Aorta (tissue), 5 donors: ENCODE measurements at places on chromosomes 7 and 10. TPM values are rescaled to one million over a fixed set of nuclear protein-coding genes. Genes with fewer than 3 reads are reported as not detected.
A peak's percentile ranks its signal among the peaks of the same experiment; 100 is the strongest.

GRCh38 chr10:20207653-20208052 lies 391.4 kb downstream of the PLXDC2 start:
- DNase-seq = no peak

DNA sequence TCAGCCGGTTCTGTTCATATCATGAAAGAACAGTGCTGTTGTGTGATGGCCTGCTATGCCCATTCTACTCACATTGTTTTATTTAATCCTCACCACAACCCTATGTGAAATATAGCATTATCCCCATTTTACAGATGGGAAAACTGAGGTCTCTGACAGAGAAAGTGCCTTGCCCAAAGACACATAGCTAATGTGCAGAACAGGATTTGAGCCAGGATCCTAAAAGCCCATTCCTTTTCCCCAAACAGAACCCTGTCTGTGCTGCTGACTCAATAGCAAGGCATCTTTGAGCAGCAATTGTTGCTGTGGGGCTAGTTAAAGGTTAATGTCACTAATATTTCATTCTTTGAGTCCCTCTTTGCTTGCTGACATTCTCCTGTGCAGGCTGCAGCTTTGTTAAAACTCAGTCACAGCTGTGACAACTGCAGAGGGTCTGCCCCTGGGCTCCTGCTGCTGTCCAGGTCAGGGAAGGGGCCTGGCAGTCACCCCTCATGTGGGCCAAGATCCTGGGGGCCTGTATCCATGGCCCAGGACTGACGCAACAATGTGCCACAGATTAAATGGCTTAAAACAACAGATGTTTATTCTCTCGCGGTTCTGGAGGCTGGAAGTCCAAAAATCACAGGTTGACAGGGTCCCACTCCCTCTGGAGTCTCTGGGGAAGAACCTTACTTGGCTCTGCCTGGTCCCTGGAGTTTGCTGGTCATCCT lies 40.4 kb downstream of the AFAP1L2 start:
- DNase-seq = no peak

PI4K2A gene
- 10.0 TPM for polyA plus RNA-seq

DNA sequence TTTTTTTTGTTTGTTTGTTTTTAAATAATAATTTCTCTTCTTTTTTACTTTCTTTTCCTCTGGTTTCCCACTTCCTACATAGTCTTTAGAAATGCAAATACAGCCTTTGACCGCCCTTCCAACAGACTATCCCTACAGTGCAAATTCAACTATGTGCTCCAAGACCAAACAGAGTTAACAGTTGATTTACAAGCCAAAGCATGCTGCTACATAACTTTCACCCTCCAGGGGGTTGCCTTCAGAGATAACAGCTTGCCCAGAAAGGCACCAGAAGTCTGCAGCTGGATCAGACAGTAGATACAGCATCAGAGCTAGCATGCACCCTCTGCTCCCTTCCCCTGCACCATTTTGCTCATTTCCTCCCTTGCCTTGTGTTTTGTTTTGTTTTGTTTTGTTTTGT lies 539.0 kb downstream of the ZWINT start:
- no peak for DNase-seq

- no peak for DNase-seq
Observed at GRCh38 chr7:70630440-70630817, 501.5 kb upstream of the GALNT17 start.

DNA sequence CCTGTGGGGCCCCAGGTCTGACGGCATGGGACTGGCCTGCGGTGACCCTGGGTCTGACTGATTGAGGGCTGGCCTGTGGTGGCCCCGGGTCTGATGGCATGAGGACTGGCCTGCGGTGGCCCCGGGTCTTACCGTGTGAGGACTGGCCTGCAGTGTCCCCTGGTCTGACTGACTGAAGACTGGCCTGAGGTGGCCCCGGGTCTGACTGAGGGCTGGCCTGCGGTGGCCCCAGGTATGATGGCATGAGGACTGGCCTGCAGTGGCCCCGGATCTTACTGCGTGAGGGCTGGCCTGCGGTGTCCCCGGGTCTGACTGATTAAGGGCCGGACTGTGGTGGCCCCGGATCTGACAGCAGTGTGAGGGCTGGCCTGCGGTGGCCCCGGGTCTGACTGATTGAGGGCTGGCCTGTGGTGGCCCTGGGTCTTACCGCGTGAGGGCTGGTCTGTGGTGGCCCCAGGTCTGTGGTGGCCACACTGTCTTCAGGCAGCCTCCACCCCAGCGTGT lies 10.9 kb downstream of the JAKMIP3 start:
- peak; percentile 70 for DNase-seq

- DNase-seq = no peak
Observed at GRCh38 chr7:157358041-157358752, 21.4 kb downstream of the DNAJB6 start.

GRCh38 chr10:129165076-129165720 lies 301.8 kb upstream of the MGMT start:
- no peak for DNase-seq

- DNase-seq = no peak
Observed at GRCh38 chr10:105044902-105045301, 403.8 kb downstream of the SORCS3 start.

GRCh38 chr7:143429770-143430698 lies 13.2 kb upstream of the TAS2R60 start:
- DNase-seq = no peak

KNDC1 gene
- polyA plus RNA-seq = 0.05 TPM

PRRT4 gene
- not detected for polyA plus RNA-seq

DNA sequence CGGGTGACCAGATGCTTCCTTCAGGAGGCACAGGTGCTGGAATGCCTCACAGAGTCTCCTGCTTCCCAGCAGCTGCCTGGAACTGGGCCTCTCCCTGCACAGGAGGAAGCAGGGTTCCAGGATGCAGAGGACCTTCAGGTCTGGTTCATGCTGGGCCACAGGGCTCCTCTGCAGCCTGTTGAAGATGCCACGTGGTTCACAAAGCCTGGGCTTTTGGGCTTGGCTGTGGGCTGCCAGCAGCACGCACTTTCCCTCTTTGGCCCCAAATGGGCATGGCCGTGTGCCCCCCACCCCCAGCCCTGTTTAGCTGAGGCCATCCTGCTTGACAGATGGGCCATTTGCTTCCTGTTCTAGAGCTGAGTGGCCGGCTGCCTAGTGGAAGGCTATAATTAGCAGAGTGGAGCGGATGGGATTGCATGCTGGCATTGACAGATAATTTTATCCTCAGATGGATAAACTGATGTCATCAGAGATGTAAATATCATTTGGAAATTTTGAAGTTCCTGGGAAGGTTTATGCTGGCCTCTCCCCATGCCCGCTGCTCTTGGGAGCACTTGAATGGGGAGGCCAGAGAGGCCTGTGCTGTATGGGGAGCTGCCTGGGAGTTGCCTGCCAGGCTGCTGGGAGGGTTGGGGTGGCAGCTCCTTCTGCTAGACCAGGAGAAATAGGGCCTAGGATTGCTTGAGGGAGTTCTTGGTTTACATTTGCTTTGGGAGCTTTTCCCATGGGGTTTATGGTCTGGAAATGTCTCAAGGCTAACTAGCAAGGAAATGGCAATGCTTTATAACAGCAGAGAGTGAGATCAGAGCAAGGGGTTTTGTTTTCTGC lies 28.2 kb downstream of the TSPAN15 start:
- peak; percentile 77 for DNase-seq

DNA sequence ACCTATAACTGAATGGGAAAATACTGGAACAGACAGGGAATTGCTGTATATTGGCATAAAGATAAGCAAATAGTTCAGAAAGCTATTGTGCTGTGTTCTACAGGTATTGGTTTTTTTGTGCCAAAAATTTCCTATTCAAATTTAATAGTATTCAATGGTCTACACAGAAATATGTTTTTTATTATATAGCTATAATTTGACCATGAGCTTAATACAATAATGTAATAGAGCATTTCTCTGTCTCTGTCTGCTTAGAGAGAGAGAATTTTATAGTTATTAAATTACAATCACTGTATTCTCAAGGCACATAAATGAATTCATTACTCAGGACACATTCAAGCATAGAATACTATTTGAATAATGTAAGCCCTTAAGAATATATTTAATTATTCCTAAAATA lies 62.3 kb upstream of the FZD8 start:
- no peak for DNase-seq
